Activated CD4-positive, alpha-beta T cell treated with anti-CD3 and anti-CD28 coated beads, Interleukin-2, amount 50 U/mL, for 4 hours (primary cell): ENCODE measurements at places on chromosomes 2 and 18.

- DNase-seq, result no peak
Observed at GRCh38 chr18:63311118-63312018, 8.2 kb downstream of the BCL2 start.

DNA sequence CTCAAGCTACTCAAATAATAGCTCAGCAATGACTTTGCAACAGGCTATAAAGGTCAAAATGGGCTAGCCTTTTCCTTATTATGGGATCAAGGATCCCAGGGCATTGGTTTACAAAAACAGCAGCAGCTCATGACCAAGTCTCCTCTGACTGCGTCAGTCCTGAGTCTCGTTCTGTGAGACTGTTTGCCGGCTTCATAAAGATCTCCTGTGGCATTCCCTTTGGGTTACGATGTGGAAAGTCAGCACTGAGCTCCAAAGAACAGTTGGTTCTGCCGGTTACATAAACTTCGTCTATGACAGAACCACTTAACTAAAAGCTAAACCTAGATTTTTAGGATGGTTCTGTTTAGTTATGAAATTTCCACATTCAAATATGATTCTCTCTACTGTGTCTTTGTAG lies 674.9 kb downstream of the ZEB2 start:
- DNase-seq, result no peak

DNA sequence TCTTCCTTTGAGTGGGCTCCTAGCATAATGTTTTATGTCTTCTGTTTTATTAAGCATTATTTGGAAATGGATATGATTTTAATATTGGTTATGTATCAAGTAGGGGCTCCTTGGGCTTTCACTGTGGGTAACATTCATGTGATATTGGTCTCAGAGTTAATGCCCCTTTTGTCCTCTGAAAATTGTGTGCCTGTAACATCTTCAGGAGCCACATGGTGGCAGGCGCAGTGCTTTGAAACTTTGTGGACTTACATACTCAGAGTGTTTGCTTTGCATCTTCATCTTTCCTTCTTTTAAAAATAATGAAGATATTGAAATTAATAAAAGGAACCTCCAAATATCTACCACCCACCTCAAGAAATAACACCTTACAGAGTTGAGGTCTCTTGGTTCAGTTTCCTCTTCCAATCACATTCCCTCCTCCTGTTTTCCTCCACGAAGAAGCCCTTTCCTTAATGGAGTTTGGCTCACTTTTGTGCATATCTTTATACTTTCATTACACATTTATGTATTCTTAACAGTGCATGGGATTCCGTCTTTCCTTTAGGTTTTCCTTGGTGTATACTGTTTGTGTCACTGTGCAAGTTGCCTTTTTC lies 73.5 kb downstream of the LIMS1 start:
- peak; percentile 51 for DNase-seq

- no peak for DNase-seq
Observed at GRCh38 chr2:64354857-64355680, 98.9 kb upstream of the LGALSL start.

- DNase-seq, result no peak
Observed at GRCh38 chr2:200300638-200301314, 5.7 kb upstream of the SPATS2L start.

GRCh38 chr18:74242438-74243096 lies 49.2 kb downstream of the CYB5A start:
- no peak for DNase-seq

- DNase-seq, result peak; percentile 60
Observed at GRCh38 chr2:127067620-127068350, 39.2 kb downstream of the BIN1 start.

GRCh38 chr2:28588292-28588670 lies 92.4 kb downstream of the PLB1 start:
- DNase-seq, result no peak

DNA sequence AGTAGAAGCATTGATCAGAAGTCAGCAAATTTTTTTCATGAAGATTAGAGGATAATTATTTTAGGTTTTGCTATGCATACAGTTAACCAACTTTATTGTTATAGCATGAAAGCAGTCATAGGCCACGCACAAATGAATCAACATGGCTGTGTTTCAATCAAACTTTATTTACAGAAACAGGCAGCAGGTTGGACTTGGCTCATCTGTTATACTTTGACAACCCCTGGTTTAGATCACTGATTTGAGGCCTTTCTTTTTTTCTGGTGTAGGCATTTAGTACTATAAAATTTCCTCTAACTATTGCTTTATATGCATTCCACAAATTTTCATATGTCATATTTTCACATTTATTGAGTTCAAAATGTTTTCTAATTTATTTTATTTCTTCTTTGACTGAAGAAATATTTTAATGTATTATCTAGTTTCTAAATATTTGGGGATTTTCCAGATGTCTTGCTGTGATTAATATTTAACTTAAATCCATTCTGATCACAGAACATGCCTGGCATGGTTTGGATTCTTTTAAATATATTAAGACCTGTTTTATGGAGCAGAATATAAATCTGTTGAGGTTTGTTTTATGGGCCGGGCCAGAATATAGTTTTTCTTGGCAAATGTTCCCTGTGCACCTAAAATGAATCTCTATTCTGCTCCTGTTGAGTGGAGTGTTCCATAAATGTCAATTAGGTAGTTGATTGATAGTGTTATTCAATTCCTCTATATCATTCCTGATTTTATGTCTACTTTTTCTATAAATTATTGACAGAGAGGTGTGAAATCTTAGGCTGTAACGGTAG lies 116.3 kb upstream of the KLHL29 start:
- DNase-seq, result no peak

- no peak for DNase-seq
Observed at GRCh38 chr2:172273910-172274571, 153.3 kb upstream of the ITGA6 start.

DNA sequence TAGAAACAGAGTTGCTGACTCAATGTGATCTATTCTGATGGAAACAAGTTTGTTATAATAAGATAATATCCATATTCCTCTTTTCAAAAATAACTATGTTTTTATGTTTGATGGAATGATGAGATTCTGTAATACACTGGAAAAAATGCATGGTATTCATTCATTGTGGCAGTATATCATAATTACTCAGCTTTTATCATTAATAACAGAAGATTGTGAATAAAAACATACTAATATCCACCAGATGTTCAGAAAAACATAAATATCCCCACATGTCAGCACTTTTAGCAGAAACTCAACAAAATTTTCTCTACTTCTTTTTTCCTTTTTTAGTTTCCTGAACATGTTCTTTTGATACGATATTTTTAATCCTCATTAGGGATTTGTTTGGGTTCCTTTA lies 130.9 kb upstream of the CAVIN2 start:
- DNase-seq, result no peak

DNA sequence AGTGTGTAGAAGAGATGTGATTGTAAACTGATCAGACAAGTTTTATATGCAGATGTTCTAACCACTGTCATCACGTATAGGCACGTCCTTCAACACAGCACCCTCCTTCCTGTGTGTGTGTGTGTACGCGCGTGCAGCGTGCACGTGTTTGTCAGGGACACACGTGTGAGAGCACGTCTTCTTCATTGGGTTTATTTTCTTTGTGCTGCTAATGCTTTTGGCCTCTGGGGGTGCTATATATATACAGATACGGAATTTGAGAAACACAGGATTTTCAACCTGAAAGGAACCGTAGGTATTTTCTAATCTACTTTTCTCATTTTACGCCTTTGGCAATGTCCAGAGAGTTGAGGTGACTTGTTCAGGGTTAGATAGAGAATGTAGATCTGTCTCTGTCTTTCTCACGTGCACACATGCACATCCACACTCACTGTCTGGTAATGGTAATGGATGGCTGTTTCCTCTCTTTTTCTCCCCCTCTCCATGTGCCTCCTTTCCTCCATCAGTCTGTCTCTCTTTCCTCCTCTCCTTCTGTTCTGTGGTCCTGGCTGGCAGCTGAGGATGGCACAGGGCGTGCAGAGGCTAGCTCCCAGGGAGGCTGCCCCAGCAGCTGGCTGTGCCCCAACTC lies 13.4 kb upstream of the CELF4 start:
- no peak for DNase-seq

DNA sequence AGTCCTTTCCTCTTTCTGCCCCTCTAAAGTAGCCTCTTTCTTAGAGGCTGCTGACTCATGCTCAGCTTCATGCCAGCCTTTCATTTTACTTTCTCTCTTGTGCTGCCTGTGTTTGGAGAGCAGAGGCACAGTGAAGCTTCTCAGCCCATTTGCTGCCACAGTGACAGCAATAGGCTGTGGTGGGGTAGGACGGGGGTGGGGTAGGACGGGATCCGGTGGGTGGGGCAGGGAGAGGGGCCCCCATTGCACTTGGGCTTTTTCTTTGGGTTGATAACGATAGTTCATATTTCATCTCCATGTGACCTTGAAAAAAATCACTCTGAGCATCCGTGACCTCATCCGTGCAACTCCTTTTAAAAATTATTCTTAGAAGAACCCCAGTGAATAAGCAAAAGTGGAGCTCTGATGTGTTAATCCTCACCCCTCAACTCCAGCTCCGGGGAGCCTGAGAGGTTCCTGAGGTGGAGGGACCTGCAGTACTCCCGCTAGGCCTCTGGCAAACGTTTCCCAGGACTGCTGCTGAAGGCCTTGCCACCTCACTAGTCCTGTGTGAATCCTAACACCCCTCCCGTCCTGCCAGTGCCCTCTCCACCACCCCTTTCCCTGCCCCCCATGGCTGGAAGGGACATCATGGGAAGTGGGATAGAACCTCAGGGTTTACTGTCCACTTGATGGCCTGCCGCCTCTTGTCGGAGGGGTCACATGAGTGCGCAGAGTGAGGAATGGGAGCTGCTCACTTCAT lies 70.8 kb downstream of the INPP4A start:
- no peak for DNase-seq

DNA sequence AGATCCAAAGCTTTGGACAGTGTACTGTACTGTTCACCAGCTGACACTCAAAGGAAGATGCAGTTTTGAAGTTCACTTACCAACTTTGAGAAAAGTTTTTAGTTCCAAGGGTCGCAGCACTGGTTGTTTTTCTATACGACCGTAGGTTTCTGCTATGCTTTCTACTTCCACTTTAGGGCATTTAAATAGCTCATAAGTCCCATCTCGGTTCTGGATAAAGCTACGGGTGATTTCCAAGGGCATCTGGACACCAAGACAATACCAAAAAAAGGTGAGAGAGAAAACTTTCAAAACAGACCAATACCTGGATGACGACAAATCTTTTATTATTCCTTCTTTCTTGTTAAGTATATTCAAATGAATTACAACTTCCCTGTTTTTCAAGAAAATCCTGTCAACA lies 30.3 kb downstream of the C2orf42 start:
- no peak for DNase-seq

DNA sequence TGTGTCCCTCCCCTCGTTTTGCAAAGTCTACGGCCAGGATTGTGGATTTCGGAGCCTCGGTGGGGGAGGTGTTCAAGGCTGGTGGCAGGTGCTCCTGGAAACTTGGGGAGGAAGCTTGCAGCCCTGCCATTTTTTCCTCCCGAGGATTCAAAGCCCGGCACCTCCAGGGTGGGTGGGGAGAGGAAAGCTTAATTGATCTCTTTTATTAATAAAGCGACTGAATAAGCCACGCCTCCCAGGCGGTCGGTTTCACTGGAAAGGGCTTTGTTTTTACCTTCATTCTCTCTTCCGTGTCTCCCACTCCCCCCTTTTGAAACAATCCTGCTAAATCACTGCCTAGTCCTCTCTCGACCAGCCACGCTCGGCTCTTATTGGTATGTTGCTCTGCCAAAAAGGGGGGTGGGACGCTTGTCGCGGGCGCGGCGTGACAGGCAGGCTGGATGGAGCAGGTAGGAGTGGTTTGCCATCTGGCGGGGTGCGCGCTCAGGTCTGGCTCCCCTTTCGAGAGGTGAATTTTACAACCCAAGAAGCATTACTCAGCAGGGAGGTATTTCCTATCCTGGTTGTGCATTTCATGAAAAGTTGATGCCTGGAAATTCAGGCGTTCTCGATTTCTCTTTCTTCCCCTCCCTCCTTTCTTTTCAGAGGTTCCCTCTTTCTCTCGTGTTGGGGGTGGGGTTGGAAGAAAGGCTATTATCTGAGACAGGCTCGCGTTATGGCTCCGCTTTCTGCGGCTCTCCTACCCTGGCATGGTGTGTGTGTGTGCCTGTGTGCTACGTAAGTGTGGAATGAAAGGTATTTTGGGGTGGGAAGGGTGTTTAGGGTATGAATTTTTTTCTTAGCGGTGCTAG lies 1.4 kb downstream of the NEDD4L start:
- peak; percentile 21 for DNase-seq

- DNase-seq, result no peak
Observed at GRCh38 chr2:214830794-214831346, 21.4 kb upstream of the BARD1 start.

- no peak for DNase-seq
Observed at GRCh38 chr2:238130111-238130695, 8.3 kb upstream of the KLHL30 start.

- no peak for DNase-seq
Observed at GRCh38 chr2:1593371-1594122, 150.8 kb downstream of the PXDN start.
